ENCODE measurements at places on chromosomes 2 and 18.
A peak's percentile ranks its signal among the peaks of the same experiment; 100 is the strongest.

GRCh38 chr2:102241616-102242305, 54.9 kb downstream of the IL1RL2 start:
- no peak overlapping the region for H3K4me3 ChIP-seq
- H3K4me1 ChIP-seq, result peaks cover 2% of the 10 kb centered on the region
- no peak overlapping the region for H3K27ac ChIP-seq
- H3K36me3 ChIP-seq, result no peaks in the 10 kb centered on the region

GRCh38 chr2:240972201-240972600, 26.2 kb upstream of the SNED1 start:
- no peaks in the 10 kb centered on the region for H3K4me1 ChIP-seq
- no peak overlapping the region for H3K4me3 ChIP-seq
- DNase-seq, result no peak
- H3K36me3 ChIP-seq, result no peaks in the 10 kb centered on the region

GRCh38 chr2:68225119-68225632, 27.2 kb downstream of the PPP3R1 start:
- peaks cover 26% of the 10 kb centered on the region for H3K4me1 ChIP-seq
- DNase-seq, result peak; percentile 34
- peaks cover 3% of the 10 kb centered on the region for H3K27me3 ChIP-seq
- no peak overlapping the region for H3K4me3 ChIP-seq
- H3K27ac ChIP-seq, result peak overlapping the region; percentile 84
- H3K36me3 ChIP-seq, result no peaks in the 10 kb centered on the region

DNA sequence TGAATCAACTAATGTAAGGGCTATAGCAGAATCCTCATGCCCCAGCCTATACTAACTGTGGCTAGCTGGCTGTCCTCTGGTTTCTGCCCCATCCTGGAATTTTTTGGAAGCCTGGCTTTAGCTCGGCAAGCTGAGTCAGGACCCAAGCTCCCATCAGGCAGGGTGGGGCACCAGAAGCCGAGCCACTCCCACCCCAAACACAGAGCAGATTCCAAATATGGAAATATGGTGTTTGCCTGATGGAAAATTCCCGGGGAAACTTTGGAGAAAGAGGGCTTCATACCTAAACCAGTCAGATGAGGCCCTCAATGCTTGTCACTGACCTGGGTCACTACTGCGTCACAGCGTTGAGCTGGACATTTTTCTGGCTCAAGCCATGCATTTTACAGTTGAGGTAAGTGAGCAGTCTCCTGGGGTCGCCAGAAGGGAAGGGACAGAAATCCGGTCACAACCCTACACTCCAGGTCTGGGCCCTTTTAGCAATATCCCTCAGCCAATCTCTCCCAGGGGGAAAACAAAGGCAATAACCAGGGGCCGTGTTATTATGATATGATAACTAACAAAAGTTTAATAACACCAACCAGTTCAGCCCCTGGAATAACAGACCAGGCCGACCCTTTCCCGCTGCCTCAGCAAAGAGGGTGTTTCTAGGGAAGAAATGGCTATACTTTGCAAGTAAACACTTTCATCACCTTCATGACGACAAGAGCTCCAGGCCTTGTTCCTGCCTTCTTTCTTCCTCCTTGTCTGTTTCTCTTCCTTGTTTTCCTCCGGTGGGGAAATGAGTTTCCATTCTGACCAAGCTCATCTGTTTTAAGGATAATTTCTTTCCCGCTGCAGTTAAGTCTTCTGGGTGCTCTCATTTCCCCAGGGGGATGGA, 37.7 kb downstream of the PSD4 start:
- H3K27ac ChIP-seq, result no peak overlapping the region
- H3K4me1 ChIP-seq, result peaks cover 8% of the 10 kb centered on the region
- no peak overlapping the region for H3K4me3 ChIP-seq
- DNase-seq, result no peak
- peaks cover 2% of the 10 kb centered on the region for H3K27me3 ChIP-seq
- H3K36me3 ChIP-seq, result no peaks in the 10 kb centered on the region

Data from glutamatergic neuron (in vitro differentiated cells).